Fibroblast of skin of scalp (primary cell): ENCODE measurements at places on chromosomes 2 and 18.

DNA sequence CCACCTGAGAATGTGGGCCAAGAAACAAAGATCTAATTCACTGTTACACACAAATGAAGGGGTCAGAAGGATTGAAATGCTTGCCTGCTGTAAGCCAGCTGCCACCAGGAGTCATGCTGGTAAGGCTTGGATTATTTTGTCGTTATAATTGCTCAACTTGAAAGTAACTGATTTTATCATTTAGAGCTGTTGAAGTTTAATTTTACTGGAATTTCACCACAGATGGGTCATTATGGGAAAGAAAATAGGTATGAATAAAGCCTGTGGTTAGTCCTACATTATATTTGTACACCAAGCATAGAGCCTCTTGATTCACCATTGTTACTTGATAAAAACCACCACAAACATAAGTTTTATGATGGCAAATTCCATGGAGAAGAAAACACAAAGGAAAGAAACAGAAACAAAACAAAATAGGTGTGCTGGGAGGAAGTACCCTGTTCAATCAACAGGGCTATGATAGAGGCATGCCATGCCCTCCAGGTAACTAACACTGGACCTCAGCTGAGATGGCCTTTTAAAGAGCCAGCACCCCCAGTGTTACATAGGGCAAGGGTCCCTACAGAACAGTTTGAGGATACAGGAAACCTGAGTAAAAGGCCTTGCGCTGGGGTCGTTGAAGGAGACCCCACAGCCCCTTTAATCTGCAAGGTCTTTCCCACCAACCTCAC is 3.0 kb downstream of the CLEC4F start:
- no peak for DNase-seq

GRCh38 chr2:157172239-157172638 is 85.3 kb upstream of the GALNT5 start:
- DNase-seq, result no peak

DNA sequence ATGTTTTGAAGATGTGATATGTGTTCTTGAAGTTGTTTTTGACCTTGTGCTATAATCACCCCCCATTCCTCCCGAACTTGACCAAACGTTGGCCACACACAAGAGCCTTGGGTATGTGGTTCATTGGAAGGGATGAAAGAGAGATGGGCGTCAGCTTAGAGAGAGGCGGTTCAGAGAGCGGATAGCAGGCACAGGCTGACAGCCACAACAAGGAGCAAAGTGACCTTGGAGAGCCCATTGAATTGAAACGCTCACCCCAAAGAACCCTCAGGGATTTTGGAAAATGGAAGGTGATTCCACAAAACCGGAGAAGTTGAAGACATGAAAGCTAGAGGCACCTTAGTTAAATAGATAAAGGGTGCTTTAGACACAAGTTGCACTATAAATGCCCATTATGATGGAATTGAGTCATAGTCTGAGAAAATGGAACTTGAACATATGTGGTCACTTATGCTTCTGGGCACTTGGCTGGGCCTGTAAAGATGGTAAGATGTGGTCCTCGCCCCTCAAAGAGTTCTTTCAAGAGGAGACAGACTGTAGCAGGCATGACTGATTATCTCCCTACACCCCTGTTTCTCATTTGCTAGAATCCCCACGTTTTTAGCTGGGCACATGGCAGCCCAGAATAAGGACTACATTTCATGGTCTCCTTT is 188.5 kb upstream of the HAAO start:
- no peak for DNase-seq

GRCh38 chr2:46470114-46470628 is 9.2 kb upstream of the TMEM247 start:
- DNase-seq, result no peak

DNA sequence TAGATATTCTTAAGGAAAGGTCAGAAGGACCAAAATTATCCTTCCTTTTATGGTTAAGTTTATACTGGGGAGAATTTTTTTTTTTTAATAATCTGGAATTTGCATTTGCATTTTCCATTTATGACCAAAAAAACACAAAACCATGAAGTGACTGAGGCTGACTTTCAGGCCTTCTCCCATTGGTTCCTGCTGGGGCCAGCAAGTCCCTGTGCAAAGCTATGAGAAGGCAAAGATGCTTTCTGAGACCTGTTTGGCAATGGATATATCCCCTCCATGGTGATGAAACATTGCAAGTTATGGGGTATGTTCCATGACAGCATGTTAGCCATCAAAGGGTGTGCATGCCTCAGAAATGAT is 60.8 kb downstream of the KIAA2012 start:
- DNase-seq, result peak; percentile 81

DNA sequence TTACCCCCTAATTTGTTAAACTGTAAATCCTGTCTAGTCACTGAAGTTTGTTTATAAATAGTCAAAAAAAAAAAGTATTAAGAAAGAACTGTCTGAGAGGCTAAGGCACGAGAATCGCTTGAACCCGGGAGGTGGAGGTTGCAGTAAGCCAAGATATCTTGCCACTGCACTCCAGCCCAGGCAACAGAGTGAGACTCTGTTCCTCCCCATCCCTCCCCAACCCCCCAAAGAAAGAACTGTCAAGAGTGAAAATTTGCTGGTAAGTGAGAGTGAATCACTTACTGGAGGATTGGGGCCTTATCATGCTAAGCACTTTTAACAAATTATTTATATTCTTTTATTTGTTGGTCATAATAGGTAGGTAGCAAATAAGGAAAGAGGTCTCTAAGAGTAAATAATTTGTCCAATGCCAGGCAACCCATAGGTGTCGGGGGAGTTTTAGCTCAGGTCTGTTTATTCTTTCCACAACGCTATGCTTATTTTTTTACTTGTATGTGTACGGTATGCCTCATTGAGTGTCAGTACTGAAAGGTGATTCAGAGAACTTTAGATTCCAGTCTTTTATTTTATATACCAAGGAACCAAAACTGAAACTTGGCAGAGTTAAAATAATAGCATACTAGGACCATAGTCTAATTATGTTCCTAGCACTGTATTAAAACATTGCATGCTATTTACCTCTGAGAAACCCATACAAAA is 2.5 kb downstream of the TAF4B start:
- DNase-seq, result no peak
